Smooth muscle cell of the brain vasculature (primary cell): ENCODE measurements at places on chromosomes 5 and 9.

DNA sequence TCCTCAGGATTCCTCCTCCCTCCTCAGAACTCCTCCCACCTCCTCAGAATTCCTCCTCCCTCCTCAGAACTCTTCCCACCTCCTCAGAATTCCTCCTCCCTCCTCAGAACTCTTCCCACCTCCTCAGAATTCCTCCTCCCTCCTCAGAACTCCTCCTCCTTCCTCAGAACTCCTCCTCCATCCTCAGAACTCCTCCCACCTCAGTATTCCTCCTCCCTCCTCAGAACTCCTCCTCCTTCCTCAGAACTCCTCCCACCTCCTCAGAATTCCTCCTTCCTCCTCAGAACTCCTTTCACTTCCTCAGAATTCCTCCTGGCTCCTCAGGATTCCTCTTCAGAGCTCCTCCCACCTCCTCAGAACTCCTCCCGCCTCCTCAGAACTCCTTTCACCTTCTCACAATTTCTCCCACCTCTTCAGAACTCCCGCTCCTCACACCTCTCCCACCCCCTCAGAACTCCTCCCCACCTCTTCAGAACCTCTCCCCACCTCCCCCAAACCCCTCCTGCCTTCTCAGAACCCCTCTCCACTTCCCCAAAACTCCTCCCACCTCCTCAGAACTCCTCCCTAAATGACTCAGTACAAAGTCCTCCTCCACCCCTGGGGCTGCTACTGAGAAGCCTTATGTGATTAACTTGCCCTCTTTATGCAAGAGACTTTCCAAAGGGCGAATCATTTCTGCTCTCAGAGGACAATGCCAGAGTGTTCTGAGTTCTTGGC is 23.2 kb downstream of the SLC46A2 start:
- DNase-seq, result no peak

DNA sequence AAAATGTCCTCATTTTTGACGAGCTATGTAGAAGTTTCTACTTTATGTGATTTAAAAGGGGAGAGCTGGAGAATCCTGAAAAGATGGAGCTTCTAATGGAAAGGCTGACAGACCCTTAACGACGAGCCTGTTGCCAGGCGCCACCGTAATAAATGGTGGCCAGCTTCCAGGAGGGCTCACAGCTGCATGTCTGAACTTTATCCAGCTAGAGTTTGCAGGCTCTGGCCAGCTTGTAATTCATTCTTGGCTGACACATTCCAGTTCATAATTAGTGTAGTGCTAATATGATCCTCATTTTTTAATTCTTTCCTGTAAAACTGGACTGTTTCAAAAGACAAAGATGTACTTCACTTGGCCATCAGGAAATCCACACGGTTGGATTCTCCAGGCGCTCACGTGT is 246.7 kb downstream of the GAS1 start:
- DNase-seq, result no peak

- no peak for DNase-seq
Measured at GRCh38 chr5:154238776-154239481, 48.4 kb downstream of the GALNT10 start.

- no peak for DNase-seq
Measured at GRCh38 chr9:32251539-32251938, 132.9 kb upstream of the ACO1 start.

- no peak for DNase-seq
Measured at GRCh38 chr9:81562231-81563019, 126.9 kb downstream of the TLE1 start.

GRCh38 chr5:169707686-169708085 is 70.6 kb downstream of the DOCK2 start:
- DNase-seq, result no peak

DNA sequence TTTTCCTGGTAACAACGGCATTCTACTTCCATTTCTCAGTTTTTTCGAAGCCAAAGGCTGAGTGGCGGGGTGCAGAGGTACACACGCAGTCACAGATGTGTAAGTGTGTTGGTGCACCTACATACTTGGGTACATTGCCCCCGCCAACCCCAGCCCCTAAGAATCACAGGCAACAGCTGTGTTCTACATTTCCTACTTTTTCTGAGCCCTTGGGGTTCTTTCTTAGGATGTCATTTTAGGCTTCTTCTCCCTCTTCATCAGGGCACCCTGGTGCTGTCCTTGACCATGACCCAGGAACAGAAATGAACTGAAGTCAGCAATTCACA is 104.8 kb downstream of the PAX5 start:
- DNase-seq, result no peak

DNA sequence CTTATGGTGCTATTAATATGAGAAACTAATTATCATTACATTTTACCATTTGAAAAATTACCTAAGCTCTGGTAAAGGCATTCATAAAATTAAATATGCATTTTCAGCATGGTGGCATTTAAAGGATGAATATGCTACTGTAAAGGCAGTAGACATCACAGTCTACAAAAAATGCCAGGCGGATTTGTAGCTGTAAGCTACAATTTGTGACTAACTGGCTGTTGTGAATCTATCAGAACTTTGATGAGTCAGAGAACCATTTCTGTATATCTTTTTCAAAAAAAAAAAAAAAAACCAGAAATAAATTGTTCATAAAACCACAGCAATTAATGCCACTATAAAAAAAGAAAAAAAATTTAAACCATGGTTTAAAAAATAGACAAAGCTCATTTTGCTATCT is 186.3 kb downstream of the NFIB start:
- no peak for DNase-seq

- no peak for DNase-seq
Measured at GRCh38 chr9:91599564-91599963, 175.9 kb upstream of the NFIL3 start.

DNA sequence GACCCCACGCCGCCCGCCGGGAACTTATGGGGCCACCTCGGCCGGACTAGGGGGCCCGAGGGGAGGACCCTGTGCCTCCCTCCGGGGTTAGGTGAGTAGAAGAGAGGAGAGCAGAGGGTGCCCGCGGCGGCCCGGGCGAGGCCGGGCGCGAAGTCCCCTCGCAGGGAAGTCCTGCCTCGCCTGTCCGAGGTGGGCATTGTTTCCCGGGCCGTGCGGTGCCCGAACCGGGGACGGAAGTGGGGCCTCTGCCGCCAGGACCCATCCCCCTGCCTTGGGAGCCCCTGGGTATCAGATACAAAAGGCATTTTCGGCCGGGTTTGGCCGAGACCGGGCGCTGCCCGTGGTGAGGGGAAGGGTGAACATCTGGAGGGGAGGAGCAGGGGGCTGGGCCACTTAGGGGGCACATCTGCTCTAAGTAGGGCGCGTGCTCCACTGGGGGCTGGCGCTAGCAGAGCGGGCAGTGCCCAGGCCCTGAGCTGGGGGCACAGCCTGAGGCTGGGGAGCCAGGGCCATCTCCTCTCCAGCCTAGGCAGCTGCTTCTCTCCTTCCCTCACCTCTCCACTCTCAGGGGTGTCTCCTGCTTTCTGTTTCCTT is 48.2 kb downstream of the DAB2IP start:
- no peak for DNase-seq

- DNase-seq, result no peak
Measured at GRCh38 chr9:134617836-134618162, 23.8 kb upstream of the COL5A1 start.

- DNase-seq, result no peak
Measured at GRCh38 chr9:18366184-18366583, 107.8 kb upstream of the ADAMTSL1 start.

DNA sequence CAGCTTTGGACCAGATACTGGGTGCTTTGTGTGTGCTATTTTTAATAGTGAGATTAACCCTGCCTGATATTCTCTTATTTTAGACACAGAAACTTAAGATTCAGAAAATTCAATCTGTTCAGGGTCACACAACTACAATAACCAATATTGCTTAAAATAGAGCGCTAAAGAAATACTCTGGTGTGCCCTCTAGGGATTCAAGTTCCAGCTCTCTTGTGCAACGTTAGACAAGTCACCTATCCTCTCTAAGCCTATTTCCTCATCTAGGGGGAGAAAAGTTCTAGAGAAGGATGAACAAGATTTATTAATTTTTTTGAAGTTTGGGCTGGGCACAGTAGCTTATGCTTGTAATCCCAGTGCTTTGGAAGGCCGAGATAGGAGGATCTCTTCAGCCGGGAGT is 2.1 kb upstream of the SCAI start:
- no peak for DNase-seq

GRCh38 chr5:33743099-33743498 is 148.7 kb downstream of the ADAMTS12 start:
- no peak for DNase-seq

GRCh38 chr5:108101130-108101529 is 280.8 kb downstream of the FBXL17 start:
- DNase-seq, result no peak

GRCh38 chr9:118478752-118479151 is 774.5 kb downstream of the TLR4 start:
- DNase-seq, result no peak

DNA sequence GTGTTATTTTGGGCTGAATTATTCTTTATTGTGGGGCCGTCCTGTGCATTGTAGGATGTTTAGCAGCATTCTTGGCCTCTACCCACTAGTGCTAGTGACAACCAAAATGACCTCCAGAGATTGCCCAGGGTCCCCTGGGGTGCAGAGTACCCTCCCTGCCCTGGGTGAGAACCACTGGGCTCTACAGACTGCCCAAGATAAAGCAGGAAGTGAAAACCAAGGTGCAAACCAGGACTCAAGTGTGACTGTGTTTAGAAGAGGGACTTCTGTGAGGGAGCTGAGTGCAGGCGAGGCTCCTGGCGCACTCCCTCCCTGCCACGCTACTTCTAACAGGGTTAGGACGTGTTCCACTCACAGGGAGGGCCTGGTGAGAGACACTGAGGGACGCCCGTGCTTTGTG is 41.6 kb downstream of the USP20 start:
- no peak for DNase-seq

DNA sequence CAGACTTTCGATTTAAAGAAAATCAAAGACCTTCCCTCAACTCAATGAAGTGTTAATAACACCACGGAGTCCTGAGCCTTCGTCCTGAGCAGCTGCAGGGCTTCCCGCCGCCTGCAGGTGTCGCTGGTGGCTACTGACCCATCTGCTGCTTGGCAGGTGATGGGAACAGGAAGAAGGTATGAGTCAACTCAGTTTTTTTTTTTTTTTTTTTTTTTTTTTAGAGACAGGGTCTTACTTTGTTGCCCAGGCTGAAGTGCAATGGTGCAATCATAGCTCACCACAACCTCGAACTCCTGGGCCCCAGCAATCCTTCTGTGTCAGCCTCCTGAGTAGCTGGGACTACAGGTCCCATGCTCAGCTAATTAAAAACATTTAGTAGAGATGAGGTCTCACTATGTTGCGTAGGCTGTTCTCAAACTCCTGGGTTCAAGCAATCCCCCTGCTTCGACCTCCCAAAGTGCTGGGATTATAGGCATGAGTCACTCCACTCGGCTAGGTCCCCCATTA is 185.7 kb upstream of the IL12B start:
- no peak for DNase-seq

- DNase-seq, result no peak
Measured at GRCh38 chr5:56685503-56686217, 129.7 kb upstream of the MAP3K1 start.

DNA sequence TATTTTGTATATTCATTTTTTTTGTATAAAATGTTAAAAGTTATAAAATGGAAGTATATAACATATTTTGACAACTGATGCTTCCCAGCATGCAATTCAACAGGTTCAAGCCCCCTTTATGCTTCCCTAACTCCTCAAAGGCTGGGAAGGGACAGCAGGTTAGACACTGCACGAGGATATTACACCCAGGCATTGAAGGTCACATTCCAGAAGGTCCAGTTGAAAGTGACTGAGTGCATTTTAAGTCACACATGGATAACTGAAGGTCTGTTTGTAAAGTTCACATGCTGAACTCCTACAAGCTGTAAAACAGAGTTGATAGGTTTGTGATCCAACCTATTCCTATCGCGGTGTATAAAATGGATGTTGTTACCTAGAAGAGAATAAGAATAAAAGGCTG is 13.6 kb downstream of the PRXL2C start:
- no peak for DNase-seq

- DNase-seq, result no peak
Measured at GRCh38 chr5:81827500-81827899, 76.6 kb upstream of the SSBP2 start.
